ENCODE measurements at places on chromosomes 16 and 17. TPM values are rescaled to one million over a fixed set of nuclear protein-coding genes. Genes with fewer than 3 reads are reported as not detected.

GRCh38 chr16:66084306-66084705 is 282.2 kb upstream of the CDH5 start:
- DNase-seq: no peak

DNA sequence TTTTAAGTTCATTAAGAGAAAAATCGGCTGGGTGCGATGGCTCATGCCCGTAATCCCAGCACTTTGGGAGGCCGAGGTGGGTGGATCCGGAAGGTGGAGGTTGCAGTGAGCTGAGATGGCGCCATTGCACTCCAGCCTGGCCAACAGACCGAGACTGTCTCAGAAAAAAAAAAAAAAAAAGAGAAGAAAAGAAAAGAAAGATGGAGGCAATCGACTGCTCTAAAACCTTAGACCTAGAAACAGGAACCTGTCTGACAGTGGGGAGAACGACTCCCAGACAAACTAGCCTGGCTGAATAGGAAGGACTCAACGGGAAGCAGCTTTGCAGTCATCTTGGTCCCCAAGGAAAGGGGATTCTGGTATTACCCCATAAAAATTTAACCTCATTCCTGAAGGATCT is 13.7 kb downstream of the MRC2 start:
- no peak for DNase-seq

KRTAP17-1 gene
- total RNA-seq: not detected

PTGES3L gene
- 6.8 TPM for total RNA-seq

LLGL2 gene
- total RNA-seq: 10.6 TPM

TNFRSF13B gene
- not detected for total RNA-seq

TOX3 gene
- 1.1 TPM for total RNA-seq

ZP2 gene
- total RNA-seq: 0.90 TPM
